AG20443 (cell line): ENCODE measurements at places on chromosomes 1 and 21.

DNA sequence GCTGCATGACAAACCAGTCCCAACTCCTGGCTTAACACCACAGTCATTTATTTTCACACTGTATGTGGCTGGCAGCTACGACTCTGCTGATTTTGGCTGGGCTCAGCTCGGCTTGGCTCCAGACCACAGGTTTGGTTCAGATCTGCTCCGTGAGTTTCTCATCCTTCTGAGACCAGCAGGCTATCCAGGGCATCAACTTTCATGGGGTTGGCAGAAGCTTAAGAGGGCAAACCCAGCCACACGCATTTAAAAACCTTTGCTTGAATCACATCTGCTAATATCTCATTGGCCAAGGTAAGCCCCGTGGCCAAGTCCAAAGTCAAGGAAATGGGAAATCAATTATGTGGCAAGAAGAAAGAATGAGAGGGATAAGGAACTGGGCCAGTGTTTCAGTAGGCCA lies 574.2 kb downstream of the MATN1 start:
- no peak for DNase-seq

DNA sequence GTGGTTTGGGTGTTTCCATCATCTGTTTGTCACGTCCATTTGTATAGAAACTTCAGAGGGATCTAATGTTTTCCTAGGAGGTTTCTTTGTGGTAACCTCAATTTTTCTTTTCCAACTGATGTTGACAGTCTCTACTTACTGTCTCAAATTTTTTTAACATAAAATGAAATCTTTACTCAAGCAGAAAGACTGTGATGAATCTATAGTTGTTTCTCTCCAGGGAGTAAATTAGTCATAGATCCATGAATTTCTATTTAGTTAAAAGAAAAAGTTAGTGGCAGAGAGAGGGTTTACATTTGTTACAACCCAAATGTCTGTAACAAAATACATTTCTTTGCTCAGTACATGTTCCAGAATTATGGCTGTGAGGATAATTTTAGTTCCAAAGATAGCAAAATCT lies 161.6 kb downstream of the DISP1 start:
- no peak for DNase-seq

- no peak for DNase-seq
Measured at GRCh38 chr21:26954662-26955121, 12.2 kb downstream of the ADAMTS5 start.

- no peak for DNase-seq
Measured at GRCh38 chr1:30682396-30683275, 40.7 kb downstream of the MATN1 start.

DNA sequence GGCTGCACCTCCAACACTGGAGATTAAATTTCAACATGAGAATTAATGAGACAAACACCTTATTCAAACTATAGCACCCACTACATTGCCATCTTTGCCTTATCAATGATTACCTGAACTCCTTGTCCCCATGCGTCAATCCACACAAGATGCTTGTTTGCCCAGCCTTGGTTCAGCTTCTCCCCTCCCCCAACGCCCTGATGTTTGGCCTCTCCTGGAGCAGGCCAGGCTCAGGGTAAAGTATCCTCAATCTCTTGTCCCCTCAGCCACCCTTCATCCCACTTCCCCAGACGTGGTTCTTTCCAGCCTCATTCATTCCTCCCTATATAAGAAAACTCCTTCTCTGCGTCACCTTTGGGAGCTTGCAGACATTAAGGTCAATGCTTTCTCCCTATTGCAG lies 11.8 kb upstream of the TRIM17 start:
- DNase-seq = no peak

- DNase-seq = peak; percentile 76
Measured at GRCh38 chr21:15617964-15618363, 111.8 kb upstream of the USP25 start.

- no peak for DNase-seq
Measured at GRCh38 chr1:208756339-208756981, 512.3 kb upstream of the PLXNA2 start.

GRCh38 chr1:232909752-232910151 lies 40.7 kb upstream of the NTPCR start:
- no peak for DNase-seq

GRCh38 chr1:8698937-8699447 lies 118.4 kb downstream of the RERE start:
- DNase-seq = no peak

DNA sequence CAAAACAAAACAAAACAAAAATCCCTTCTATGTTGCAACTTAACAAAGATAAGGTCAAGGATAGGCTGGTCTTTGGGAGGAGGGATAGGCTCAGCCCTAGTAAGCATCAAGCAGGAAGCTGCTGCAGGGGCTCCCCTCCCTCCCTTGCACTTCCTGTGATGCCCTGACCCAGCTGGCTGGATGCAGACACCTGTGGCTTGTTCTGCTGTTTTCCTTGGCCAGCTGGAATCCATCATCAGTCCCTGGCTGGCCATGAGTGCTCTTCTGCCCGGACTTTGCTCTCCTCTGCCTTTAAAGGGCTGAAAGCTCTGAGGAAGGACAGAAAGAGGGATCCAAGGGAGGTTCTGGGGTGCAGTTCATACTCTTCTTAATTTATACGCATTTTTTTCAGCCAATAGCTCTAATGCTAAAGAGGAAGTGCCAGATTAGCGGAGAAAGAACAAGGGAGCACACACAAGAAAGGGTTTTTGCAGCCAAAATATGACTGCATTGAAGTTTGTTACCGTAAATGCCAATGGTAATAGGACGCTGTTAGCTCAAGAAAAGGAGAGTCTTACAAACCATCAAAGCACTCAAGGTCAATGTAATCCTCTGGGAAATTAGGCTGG lies 19.9 kb upstream of the UBE2U start:
- DNase-seq = no peak

DNA sequence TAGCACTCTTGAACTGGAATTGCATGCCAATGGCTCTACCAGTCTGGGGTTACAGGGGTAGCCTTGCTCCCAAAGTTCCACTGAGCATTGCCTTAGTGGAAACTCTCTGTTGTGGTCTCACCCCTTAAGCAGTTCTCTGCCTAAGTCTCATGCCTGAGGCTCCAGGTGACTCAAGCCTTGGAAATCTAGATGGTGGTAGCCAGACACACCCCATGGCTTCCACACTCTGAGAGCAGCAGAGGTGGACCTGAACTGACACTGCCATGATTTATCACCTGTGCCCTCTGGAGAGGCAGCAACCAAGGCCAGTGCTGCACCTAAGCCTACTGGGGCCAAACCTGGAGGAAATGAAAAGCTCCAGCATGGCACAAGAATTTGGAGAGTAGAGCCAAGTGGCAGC lies 285.7 kb upstream of the PKN2 start:
- no peak for DNase-seq

GRCh38 chr21:31339721-31340120 lies 4.3 kb downstream of the TIAM1 start:
- no peak for DNase-seq

DNA sequence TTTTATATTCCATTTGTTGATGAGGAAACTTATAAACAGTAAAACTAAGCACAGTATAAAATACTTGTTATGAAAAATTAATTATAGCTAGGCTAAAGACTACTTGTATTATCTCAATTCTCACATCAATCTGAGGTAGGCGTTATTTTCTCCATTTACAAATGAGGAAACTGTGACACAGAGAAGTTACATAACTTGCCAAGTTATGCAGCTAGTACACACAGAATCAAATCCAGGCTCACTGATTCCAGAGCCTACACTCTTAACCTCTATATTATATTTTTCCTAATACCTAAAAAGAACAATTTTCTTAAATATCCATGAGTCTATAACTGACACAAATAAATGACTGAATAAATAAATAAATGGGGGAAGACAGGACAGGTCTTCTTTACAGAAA lies 11.2 kb upstream of the VPS45 start:
- DNase-seq = no peak

DNA sequence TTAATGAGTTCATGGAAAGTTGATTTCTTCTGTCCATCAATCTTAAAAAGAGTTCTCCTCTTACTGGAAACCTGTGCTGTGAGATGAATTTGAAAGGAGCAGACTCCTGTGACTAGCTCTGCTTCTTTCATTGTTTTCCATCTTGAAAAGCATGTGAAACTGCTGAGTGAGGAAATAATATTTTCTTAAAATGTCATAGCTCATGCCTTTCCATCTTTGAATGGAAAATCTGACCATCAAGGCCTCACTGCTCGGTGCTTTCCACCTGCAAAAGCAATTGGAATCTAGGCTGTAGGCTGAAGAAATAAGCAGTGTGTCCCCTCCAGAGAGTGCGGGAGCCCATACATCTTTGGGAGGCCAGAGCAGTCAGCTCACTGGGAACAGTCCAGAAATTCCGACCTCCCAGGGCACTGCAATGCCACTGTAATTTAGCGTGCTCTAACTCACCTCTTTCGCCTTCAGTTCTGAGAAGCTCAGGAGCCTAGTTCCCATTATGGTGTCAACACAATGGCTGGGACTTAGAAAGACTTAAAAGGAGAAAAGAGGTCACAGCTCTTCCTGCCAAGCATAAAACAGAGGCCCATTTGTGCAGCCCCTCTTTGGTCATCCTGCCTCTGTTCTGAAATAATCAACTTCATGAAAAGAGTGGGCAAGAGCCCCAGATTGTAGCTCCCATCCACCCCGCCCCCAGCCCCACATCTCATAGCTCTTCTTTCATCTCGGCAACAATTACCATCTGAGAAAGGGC lies 50.4 kb upstream of the F3 start:
- DNase-seq = no peak

DNA sequence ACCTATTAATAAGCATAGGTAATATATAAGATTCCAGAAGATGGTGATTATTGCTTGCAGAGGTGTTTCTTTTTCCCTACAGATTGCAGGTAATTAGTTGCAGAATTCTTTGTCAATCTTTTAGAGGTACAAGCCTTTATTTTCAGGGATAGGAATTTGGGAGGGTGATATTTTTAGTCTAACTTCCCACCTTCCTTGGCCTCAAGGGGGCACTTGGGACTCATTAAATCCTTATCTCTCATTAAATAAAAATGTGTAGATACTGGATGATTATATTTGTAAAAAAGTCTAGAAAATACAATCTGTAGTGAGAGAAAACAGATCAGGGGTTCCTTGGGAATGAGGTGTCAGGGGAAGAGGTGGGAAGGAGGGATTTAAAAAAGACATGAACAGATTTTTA lies 179.2 kb downstream of the PATJ start:
- no peak for DNase-seq

GRCh38 chr1:161473348-161473747 lies 31.9 kb upstream of the FCGR2A start:
- no peak for DNase-seq

DNA sequence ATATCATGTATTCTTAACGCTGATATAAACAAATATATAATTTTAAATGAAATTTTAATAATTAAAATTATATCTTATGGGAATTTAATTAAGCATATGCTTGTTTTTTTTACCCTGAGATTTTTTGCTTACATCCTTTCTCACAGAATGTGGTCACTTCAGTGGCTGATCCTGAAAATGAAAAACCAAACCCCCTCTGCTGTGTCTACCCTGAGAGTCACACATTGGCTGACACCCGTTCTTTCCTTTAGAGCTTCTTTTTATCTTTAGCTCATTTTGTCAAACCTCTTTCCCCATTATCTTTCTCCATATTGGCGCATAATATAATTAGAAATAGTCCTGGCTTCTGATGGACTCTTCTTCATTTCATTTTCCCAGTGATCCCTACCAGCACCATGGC lies 10.8 kb upstream of the CACYBP start:
- no peak for DNase-seq

GRCh38 chr21:18468790-18469189 lies 65.2 kb upstream of the TMPRSS15 start:
- DNase-seq = no peak

- DNase-seq = no peak
Measured at GRCh38 chr1:10745886-10746455, 50.5 kb downstream of the CASZ1 start.
